Uterus (tissue), 4 donors: ENCODE measurements at places on chromosomes 6 and 20. TPM values are rescaled to one million over a fixed set of nuclear protein-coding genes. Genes with fewer than 3 reads are reported as not detected.

GRCh38 chr6:747028-747427 lies 54.1 kb upstream of the EXOC2 start:
- H3K4me1 ChIP-seq, result no peaks in the 10 kb centered on the region
- no peak for DNase-seq
- no peaks in the 10 kb centered on the region for H3K36me3 ChIP-seq
- H3K27ac ChIP-seq, result no peak overlapping the region

CCDC170 gene
- total RNA-seq, result 2.6 TPM

GRCh38 chr20:19003366-19004336 lies 190.1 kb downstream of the SCP2D1 start:
- H3K4me1 ChIP-seq, result no peaks in the 10 kb centered on the region
- no peak overlapping the region for H3K4me3 ChIP-seq
- no peaks in the 10 kb centered on the region for H3K36me3 ChIP-seq
- no peak for DNase-seq
- no peak overlapping the region for H3K27ac ChIP-seq

GRCh38 chr20:41222296-41222695 lies 85.0 kb downstream of the PLCG1 start:
- H3K27ac ChIP-seq, result peak overlapping the region; percentile 2
- no peak for DNase-seq
- H3K27me3 ChIP-seq, result no peaks in the 10 kb centered on the region
- H3K4me1 ChIP-seq, result no peaks in the 10 kb centered on the region
- no peaks in the 10 kb centered on the region for H3K36me3 ChIP-seq

DNA sequence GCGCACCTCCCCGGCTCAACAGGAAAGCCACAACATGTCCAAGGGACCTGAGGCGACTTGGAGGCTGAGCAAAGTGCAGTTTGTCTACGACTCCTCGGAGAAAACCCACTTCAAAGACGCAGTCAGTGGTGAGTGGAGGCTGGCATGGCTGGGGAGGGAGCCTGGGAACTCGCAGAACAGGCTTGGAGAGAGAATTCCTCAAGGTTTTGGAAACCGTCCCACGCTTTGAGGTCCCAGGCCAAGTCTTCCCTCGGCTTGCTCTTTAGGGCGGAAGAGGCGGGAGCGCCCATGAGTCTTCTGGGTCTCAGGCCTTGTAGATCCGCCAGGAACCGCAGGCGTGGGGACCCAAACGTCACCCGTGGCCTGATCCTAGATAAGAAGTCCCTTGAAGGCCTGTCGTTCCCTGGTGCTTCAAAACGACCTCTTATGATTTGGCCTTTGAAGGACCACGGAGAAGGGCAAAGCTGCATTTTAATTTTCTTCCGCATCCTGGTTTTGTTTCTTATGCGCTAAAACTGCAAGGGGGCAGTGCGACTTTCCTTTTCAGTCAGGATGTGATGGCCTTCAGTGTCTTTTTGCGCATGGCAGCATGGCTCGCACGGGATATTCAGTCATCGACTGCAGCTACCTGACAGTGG lies 2.0 kb downstream of the LAMP5 start:
- no peaks in the 10 kb centered on the region for H3K36me3 ChIP-seq
- no peaks in the 10 kb centered on the region for H3K27me3 ChIP-seq
- peaks cover 13% of the 10 kb centered on the region for H3K4me1 ChIP-seq
- no peak overlapping the region for H3K4me3 ChIP-seq
- no peak overlapping the region for H3K27ac ChIP-seq

DNA sequence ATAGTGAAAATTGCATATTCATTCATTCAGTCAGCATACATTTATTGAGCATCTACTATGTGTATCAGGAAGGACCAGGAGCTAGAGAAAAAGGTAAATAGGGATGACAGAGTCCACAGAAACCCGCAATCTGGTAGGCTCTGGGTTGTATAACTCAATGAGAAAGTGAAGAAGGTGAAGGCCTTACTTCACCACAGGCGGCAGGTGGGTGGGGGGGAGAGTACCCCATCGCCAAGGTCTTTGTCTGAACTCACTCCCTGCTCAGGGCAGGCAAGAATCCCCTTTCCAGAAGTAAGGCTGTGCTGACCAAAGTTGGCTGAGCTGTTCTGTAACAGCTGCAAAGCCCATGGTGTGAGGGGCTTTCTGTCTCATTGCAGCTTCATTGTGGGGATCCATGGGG lies 81.3 kb downstream of the CDH26 start:
- no peaks in the 10 kb centered on the region for H3K4me1 ChIP-seq
- DNase-seq, result no peak
- H3K4me3 ChIP-seq, result no peak overlapping the region
- no peaks in the 10 kb centered on the region for H3K36me3 ChIP-seq
- no peaks in the 10 kb centered on the region for H3K27me3 ChIP-seq
- H3K27ac ChIP-seq, result no peak overlapping the region

DNA sequence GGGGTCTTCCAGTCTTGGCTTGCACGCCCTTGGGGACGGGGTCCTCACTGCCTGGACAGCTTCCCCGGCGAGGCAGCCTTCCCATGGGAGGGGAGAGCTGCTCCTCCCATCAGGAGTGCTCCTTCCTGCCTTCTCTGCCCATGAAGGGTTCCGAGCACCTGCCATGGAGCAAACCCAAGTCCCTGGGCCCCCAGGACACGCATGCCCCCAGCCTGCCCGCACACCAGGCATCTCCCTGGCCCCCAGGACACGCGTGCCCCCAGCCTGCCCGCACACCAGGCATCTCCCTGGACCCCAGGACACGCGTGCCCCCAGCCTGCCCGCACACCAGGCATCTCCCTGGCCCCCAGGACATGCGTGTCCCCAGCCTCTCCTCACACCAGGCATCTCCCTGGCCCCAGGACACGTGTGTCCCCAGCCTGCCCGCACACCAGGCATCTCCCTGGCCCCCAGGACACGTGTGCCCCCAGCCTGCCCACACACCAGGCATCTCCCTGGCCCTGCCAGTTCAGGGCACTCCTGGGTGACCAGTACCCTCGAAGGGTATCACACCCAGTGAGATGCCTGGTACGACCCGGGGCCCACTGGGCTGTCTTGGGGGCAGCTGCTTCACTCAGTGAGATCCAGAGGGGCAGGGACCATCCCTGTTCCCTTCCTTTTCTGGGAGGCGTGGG lies 21.7 kb downstream of the COL20A1 start:
- H3K27ac ChIP-seq, result no peak overlapping the region
- no peaks in the 10 kb centered on the region for H3K4me1 ChIP-seq
- DNase-seq, result no peak
- H3K36me3 ChIP-seq, result no peaks in the 10 kb centered on the region
- H3K27me3 ChIP-seq, result no peaks in the 10 kb centered on the region

WDR27 gene
- 57.9 TPM for total RNA-seq

NPBWR2 gene
- total RNA-seq, result not detected

DNA sequence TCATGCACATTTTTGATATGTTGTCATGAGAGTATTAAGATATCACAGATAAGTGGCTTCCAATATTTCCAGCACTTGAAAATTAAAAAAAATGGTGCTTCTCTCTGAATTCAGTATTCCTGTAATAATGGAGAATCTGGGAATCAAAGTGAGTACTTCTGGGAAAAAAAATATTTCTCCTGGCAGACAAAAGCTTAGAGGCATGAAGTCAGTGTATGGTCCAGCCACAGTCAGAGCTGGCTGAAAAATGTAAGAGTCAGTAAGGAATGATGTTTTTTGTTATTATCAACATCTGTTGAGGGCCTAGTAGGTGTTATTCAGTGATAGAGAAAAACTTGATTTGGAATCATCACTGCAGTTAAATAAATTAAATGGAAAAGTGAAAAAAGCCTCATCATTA lies 3.2 kb upstream of the RFPL4B start:
- H3K27me3 ChIP-seq, result no peaks in the 10 kb centered on the region
- H3K4me1 ChIP-seq, result no peaks in the 10 kb centered on the region
- no peak overlapping the region for H3K4me3 ChIP-seq
- DNase-seq, result no peak

TRIM10 gene
- not detected for total RNA-seq

EYA4 gene
- 8.8 TPM for total RNA-seq

GSTA1 gene
- 0.95 TPM for total RNA-seq

DNA sequence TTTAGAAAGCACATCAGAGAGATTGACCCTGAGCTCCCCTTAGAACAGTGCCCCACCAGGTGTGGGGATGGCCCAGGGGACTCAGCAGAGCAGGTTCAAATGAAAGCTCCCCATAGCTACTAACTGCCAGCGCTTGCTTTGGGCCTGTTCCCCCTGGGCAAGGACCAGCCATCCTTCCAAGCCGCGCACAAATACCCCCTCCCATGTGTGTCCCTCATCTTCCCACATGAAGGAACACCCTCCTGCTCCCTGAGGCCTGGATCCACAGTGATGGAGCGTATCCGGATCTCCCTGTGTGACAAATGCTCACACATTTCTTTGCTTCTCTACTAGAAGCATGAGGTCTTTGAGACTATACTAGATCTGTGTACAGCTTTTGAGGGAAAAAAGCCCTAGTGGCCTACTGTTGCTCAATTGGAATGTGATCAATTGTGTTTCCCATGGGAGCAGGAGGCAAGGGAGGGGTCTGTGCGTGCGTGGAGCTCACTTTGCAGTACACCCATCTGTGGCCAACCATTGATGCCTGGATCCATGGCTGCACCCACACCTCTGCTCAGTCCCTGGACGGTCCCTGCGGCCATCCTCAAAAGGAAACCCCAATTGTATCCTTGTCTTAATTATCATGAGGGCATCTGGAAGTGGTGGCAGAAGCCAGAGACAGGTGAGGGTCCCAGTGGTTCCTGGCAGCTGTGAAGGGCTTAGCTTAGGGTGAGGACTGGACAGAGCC lies 1.4 kb upstream of the RAET1G start:
- no peaks in the 10 kb centered on the region for H3K27me3 ChIP-seq
- no peak for DNase-seq

- no peaks in the 10 kb centered on the region for H3K36me3 ChIP-seq
- H3K27ac ChIP-seq, result no peak overlapping the region
- H3K4me1 ChIP-seq, result no peaks in the 10 kb centered on the region
- DNase-seq, result no peak
- H3K4me3 ChIP-seq, result peak overlapping the region; percentile 0
- peaks cover 15% of the 10 kb centered on the region for H3K27me3 ChIP-seq
Measured at GRCh38 chr6:72182337-72183246, 296.2 kb downstream of the RIMS1 start.

GRCh38 chr6:41344876-41345275 lies 9.5 kb downstream of the NCR2 start:
- H3K36me3 ChIP-seq, result no peaks in the 10 kb centered on the region
- no peaks in the 10 kb centered on the region for H3K4me1 ChIP-seq
- no peak overlapping the region for H3K27ac ChIP-seq
- no peak for DNase-seq

DNA sequence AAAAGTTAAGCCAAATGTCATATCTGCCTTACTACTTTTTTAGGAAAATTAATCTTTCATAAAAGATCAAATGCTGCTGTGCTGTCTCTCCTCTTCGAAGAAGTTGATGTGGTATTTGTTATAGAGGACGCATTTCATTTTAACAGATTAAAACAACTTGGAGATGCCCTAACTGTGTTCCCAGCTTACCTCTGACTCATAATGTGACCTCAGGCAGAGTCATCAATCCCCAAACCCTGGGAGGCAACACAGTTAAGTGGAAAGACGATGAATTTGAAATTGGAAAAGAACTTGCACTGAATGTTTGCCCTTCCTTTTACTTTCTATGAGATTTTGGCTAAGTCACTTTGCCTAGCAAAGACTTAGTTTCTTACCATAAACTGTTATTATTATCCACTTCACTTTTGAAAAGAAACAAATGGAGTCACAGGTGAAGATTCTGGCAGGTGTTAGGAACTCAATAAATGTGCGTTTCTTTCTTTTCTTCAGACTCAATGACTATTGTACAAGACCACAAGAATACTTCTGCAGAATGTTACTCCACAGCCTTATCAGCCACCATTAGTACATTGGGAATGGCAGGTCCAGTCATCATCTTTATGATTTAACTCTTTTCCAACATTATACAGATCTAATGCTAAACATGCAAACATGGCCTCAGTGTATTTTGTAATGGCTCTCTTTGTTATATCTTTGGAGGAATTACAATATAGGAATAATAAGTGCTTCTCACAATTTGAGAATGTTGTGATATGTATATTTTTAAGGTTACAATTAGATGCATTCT lies 102.6 kb downstream of the COL21A1 start:
- H3K27ac ChIP-seq, result no peak overlapping the region
- no peaks in the 10 kb centered on the region for H3K4me1 ChIP-seq
- no peak overlapping the region for H3K4me3 ChIP-seq
- no peak for DNase-seq
- no peaks in the 10 kb centered on the region for H3K36me3 ChIP-seq

GRCh38 chr6:169970306-169970988 lies 219.0 kb downstream of the ERMARD start:
- peak; percentile 8 for DNase-seq
- no peak overlapping the region for H3K27ac ChIP-seq
- H3K4me3 ChIP-seq, result no peak overlapping the region
- no peaks in the 10 kb centered on the region for H3K27me3 ChIP-seq

DNA sequence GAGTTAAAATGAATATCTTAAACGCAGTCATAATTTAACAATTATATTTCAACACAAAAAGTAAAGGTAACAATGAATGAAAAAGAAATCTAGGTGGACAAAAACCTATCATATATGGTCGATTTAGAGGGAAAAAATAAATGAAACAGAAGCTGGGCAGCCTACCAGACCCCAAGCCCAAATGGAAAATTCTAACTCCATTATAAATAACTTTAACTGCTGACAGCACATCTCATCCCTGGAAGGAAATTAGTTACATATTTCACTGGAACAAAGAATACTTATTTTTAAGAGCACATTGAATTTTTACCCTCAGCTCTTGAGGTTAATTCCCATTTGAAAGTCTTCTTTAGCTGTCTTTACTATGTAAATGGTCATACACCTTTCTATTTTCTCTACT lies 39.1 kb downstream of the COL12A1 start:
- H3K36me3 ChIP-seq, result no peaks in the 10 kb centered on the region
- H3K27me3 ChIP-seq, result no peaks in the 10 kb centered on the region
- H3K27ac ChIP-seq, result no peak overlapping the region
- no peak for DNase-seq
- no peak overlapping the region for H3K4me3 ChIP-seq

MPC1 gene
- total RNA-seq, result 39.3 TPM

- no peak for DNase-seq
- H3K4me1 ChIP-seq, result peaks cover 14% of the 10 kb centered on the region
- H3K4me3 ChIP-seq, result peak overlapping the region; percentile 58
- H3K27me3 ChIP-seq, result no peaks in the 10 kb centered on the region
- H3K36me3 ChIP-seq, result no peaks in the 10 kb centered on the region
- H3K27ac ChIP-seq, result peak overlapping the region; percentile 71
Measured at GRCh38 chr6:87588756-87589407, 905 bp downstream of the RARS2 start.

MACROD2 gene
- total RNA-seq, result 15.5 TPM
